G401 (cell line): ENCODE measurements at places on chromosomes 3 and 15. TPM values are rescaled to one million over a fixed set of nuclear protein-coding genes. Genes with fewer than 3 reads are reported as not detected.

- no peak for DNase-seq
Observed at GRCh38 chr15:70748281-70748747, 15.0 kb downstream of the UACA start.

DNA sequence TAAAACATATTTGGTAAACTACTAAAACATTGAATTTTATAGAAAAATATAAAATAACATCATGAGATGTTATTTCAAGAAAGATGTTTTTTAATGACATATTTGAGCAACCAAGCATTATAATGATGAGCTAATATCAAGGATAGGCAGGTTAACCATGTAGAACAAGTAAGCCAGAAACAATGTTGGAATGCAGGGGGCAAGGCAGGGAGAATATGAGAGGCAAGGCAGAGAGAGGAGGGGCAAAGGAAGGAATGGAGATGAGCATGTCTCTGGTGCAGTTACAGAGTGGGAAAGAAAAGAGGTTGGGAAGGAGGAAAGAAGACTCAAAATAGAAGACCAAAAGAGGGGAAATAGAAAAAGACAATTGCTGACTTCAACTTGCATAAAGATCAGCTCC, 390.4 kb downstream of the MCTP2 start:
- DNase-seq: no peak

DNA sequence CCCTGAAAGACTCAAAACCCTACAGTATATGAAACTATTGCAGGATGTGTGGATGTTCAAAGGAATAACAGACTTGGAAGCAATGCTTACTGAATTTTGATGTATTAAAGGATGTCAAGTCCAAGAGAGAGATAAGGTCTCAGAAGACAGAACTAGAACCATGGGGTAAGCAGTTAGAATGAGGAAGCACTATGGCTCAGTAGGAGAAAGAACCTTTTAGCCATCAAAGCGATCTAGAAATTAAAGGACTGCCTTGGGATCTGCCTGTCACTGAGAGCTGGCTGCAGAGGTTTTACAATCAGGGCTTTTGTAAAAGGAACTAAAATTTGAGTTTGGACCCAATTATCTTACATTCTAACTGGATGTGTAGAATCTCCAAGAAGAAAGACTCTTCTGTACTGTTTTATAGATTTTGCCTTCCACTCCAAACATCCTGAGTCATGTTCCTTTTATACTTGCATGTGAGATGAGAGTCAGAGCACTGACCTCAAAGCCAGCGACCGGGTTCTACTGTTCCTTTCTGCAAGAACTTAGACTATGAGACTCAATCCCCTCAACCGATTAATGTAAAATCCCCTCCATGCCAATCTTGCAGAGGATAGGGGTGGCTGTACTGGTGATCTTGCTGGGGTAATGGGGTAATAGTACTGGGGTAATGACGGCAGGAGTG, 412.3 kb upstream of the TPRG1 start:
- no peak for DNase-seq

DNA sequence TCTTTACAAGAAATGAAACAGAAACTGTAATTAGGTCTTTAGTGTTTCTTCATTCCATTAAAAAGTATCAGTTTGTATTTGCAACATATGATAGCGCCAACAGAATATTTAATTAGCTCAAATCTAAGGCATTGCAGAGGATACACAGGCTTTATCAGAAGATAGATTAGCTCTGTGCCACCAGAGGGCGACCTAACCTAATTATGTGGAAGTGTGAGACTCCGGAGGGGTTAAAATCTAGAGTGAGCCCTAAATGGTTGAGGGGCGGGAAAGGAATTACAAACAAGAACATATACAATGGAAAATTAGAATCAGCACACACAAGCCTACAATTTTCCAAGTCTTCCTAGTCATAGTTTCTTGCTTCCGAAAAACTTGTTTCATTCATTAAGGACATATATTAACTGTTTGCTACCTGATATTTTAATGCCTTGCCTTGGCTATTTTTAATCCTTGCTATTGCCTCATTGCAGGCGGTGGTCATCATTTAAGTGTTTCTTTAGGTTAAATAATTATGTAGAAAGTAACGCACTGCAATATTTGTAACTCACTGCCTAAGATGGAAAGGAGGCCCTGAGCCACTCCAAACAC, 18.0 kb upstream of the RYR3 start:
- DNase-seq: peak; percentile 38

Gene TFRC
- total RNA-seq: 89.1 and 129 TPM in 2 replicates

DNA sequence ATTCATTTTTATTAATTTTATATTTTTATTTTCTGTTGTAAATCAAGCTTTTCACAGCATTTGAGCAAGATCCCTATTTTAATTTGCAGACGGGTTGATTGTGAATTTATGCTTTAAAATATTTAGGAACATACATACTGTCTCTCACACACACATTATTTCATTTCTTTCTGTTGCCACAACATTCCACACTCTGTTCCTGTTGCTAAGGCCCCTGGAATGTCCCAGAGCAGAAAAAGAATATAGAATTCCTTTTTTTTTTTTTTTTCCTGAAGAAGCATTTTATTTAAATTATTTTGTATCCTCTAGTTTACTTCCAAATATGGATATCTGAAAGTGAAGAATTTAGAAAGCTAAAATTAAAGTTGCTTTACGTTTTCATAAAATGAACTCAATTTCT, 36.8 kb upstream of the SCAANT1 start:
- DNase-seq: no peak

Gene FILIP1L
- 3.7 TPM in 1 of 2 replicates, not detected in the other for total RNA-seq
